NCI-H1092 treated with DMSO at 0.1 percent for 48 hours (cell line): ENCODE measurements at places on chromosomes 2 and 18.

- no peak for DNase-seq
Observed at GRCh38 chr2:166972418-166972817, 84.1 kb downstream of the XIRP2 start.

GRCh38 chr18:34399892-34400291, 175.2 kb upstream of the NOL4 start:
- DNase-seq: no peak

DNA sequence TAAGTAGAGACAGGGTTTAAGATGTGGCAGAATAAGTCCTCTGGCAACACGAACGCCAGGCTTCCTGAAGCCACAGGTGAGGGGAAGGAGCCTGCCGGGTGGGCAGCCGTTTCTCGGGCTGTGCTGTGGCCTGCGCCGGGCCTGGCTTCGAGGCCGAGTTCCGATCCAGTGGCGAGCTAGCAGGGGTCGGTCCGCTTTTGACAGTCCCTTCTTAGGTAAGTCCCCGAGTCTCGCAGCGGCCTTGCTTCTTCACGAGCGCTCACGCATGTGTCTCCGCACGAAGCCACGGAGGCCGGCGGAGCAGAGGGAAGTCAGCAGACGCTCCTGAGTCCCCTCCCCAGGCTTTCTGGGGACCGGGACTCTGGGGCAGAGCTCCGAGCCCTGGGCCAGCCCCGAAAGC, 26.0 kb downstream of the SALL3 start:
- no peak for DNase-seq

- DNase-seq: no peak
Observed at GRCh38 chr2:96920801-96921560, 51.1 kb upstream of the SEMA4C start.

DNA sequence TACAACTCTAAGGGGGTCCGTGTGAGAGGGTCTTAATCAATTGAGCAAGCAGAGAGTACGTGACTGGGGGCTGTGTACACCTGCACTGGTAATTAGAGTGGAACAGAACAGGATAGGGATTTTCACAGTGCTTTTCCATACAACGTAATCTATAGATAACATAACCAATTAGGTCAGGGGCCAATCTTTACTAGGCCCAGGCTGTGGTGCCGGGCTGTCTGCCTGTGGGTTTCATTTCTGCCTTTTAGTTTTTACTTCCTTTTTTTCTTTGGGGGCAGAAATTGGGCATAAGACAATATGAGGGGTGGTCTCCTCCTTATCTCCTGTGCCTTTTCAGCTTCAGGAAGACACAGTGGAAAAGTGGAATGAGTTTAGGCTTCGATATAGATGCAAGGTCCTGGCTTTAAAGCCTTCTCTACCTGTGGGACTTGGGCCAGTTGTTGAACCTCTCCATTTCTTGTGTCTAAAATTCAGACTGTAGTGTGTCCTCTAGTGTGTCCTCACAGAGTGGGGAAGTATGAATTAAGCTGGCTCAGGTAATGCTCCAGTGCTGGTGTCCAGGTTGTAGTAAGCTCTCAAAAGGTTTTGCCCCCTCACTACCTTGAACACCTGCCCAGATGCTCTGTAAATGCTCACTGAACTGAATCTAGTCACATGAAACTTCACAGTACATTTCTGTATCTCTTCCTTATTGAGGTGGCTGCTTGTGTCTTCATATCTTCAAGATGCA, 422.8 kb downstream of the SETBP1 start:
- DNase-seq: no peak

- DNase-seq: no peak
Observed at GRCh38 chr2:242011991-242012764, 142.6 kb downstream of the RTP5 start.

- DNase-seq: no peak
Observed at GRCh38 chr2:217802876-217803652, 199.7 kb downstream of the TNS1 start.

DNA sequence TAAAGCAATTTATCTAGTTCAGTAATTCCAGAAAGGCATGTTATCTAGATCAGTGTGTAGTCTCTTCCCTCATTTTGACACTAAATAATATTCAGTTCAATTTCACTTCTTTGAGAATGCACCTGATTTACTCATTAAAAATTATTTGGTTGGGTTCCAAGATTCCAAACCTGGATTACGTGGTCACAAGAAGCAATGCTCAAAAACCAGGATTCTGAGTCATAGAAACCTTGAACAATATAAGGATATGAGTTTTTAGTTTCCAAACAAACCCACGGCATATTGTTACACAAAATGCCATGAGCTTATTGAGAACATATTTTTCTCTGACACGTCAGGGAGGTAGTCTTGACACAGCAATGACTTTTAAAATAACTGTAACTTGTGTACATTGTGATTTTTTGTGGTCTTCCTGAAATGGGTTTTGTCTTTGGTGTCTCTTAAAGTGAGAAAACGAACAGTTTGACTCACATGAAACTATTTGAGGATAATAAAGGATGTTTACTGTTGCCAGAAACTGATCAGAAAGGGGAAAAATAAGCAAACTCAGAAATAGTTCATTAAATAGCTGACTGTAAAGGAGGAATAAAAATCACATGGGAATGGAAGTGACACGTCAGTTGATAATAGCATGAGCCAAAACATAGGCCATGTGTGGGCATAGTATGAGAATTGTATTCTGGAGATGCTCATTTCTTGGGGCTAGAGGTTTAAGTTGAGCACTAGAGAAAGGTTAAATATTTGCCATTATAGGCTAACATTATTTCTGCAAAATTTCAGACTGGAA, 617.7 kb upstream of the CDH2 start:
- no peak for DNase-seq

DNA sequence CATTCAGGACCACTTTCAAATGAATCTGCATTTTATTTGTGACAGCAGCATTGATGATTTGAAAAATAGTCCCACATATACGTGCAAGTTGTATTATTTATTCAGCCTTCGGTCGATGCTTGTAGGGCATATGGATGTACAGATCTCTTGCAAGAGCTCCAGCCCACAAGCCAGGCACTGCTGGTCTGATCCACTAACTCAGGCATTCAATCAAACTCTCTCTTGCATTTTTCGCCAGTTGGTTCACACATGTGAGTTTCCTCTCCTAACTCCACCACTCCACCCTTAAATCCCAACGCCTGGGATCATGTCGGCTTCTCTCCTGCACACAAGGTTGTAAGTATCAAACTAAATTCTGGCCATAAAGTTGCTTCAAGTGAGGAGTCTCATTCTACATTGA, 318.7 kb downstream of the CYP26B1 start:
- no peak for DNase-seq

- DNase-seq: no peak
Observed at GRCh38 chr18:45057955-45058600, 377.4 kb downstream of the SETBP1 start.

- no peak for DNase-seq
Observed at GRCh38 chr18:48052842-48053241, 122.4 kb upstream of the SMAD2 start.

DNA sequence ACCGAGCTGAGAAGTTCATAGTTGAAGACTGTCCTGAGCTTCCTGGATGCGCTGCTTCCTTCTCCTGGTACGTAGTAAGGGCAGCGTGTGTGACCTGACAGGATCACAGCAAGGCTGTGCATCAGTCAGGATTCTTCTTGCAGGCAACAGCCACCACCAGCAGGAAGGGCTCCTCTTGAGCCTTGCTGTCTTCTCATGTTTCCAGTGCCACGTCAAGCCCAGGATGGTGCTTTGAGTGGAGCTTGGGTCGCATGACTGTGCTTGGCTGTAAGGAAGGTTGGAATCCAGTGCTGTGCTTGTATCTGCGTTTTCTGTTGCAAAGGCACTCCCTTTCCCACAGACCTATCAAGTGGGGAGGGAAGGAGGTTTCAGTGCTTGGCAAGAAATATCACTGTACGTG, 194.3 kb downstream of the LDLRAD4 start:
- DNase-seq: no peak

DNA sequence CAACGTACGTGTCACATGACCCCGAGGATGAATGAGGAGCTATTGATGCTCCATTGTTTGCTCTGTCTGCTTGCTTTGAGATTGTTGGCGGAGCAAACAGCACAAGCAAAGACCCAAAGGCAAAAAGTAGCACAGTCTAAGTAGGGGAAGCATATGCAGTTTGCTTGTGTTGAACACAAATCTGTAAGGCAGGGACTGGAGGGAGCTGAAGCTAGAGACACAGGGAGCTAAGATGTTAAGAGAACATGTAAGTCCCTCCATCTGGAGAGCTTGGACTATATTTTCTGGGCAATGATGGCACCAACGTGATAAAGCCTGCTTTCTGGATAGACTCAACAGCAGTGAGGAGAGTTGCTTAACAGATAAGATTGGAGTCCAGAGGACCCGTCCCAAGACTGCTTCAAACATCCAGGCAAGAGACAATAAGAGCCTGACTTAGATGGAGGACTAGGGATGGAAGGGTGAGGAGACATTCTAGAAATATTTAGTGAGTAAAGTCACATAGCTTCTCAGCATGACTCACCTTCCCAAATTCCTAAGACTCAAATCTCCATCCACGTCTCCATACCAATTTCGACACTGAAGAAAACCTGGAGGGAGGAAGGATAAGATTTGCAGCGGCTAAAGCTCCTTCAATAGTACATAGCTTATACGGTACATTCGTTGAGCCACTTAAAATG, 88.1 kb upstream of the KLF7 start:
- no peak for DNase-seq

DNA sequence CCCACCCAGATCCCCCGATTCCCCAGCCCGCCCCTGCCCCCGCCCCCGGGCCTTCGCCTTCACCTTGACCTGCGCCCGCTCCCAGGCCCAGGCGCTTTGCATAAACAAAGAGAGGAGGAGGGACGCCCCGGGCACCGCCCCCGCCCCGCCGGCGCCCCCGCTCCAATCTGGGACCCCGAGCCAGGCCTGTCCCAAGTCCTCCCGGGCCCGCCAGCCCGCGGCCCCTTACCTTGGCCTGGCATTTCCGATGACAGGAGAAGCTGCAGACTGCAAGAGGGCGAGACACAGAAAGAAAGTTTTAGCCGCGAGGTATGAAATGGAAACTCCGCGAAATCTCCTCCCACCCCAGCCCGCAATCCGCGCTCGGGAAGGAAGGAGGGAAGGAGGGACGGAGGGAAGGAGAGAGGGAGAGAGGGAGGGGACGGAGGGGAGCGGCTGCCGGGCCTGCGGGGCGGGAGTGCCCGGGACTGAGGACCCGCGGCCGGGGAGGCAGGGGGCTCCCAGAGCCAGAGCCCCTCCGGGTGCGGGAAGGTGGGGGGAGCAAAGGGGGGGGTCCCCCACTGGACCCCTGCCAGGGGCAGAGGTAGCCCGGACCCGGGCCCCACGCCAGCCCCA, 24.2 kb downstream of the TNS1 start:
- DNase-seq: no peak

- peak; percentile 3 for DNase-seq
Observed at GRCh38 chr2:10709290-10709939, 12.0 kb upstream of the ATP6V1C2 start.
